ENCODE measurements at places on chromosomes 5 and 9.

- DNase-seq, result no peak
Observed at GRCh38 chr9:118533101-118533500, 828.9 kb downstream of the TLR4 start.

DNA sequence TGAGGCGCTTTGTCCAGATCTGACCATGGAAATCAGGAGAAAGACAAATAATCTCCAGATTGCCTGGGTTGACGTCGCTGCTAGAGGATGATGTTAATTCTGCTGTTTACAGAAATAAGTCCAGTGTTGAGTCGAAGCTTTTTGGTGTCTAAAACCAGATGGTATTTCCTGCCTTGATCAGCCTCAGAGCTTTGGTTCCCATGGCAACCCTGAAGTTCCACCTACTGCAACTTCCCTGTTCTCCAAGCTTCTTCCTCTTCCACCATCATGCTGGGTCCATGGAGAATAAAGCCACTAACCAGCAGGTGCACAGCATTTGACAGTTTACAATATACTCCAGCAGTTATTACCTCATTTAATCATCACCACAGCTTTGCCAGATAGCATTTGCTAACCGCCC is 18.0 kb upstream of the GABBR2 start:
- DNase-seq, result no peak

DNA sequence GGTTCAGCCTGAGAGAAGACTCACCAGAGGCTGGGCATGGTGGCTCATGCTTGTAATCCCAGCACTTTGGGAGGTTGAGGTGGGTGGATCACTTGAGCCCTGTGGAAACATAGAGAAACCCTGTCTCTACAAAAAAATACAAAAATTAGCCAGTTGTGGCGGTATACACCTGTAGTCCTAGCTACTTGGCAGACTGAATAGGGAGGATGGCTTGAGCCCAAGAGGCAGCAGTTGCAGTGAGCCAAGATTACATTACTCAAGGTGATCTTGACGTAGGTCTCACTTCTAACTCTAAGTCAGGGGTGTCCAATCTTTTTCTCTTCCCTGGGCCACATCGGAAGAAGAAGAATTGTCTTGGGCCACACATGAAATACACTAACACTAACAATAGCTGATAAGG is 16.2 kb upstream of the ATP6V1G1 start:
- DNase-seq, result no peak

DNA sequence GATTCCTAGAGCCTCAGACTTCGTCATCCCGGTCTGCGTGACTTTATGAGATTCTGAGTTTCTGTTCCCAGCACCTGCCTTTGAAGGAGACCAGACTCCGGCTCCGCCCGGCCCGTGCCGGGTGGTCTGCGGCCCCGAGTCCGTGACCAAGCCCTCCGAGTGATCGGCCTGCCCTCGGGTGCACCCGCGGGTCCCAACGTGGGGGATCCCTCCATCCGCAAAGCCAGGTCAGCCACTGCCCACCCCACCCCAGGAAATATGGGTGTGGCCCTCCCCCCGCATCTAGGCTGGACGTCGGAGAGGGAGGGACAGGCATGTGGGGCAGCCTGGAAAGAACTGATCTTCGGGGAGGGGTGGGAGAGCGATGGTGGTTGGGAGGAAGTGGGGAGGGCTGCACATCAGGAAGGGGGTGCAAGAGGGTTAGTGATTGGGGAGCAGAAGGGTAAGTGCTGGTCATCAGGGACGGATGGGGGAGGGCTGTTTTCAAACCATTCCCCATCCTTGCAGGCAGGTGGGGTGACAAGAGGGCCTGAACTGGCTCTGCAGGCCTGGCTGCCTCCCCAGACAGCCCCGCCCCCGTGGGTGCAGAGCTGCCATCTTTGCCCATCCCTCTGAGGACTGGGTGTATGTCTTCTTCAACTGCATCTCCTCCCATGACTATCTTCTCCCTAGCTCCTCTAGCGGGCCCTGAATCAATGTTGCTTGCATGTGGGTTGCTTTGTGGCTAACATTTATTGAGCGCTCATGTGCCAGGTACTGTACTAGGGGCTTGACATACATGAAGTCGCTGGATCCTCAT is 747 bp downstream of the LRSAM1 start:
- DNase-seq, result no peak

DNA sequence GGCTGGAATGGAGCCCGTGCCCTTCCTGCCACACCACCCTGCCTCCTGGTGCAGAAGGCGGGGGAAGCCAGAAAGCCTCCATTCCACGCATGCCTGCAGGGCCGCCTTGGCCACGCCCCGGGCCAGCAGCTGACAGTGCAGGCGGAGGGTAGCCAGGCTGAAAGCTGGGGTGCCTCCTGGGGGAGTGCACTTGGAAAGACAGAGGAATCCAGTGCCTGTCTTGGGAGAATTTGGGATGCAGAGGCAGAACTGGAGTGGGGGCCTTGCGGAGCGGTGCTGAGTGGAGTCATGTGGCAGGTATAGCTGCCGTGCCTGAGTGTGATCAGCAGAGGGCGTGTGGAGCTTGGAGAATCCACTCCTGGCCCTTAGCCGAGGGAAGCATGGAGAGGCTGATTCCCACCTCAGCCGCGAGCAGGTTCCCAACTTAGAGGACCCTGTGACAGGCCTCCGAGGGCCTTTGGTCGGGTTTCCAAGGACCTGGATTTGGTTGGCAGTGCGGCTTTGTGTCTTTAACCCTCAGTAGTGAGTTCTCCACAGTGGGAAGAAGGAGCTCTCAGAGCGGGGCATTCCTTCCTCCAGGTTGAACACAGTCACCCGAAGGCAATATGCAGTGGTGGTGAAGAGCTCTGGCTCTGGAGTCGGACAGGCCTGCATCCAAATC is 9.1 kb upstream of the URM1 start:
- DNase-seq, result no peak

- DNase-seq, result no peak
Observed at GRCh38 chr5:142674531-142675469, 11.1 kb downstream of the FGF1 start.

GRCh38 chr5:106675687-106676086 is 995.0 kb downstream of the EFNA5 start:
- no peak for DNase-seq

DNA sequence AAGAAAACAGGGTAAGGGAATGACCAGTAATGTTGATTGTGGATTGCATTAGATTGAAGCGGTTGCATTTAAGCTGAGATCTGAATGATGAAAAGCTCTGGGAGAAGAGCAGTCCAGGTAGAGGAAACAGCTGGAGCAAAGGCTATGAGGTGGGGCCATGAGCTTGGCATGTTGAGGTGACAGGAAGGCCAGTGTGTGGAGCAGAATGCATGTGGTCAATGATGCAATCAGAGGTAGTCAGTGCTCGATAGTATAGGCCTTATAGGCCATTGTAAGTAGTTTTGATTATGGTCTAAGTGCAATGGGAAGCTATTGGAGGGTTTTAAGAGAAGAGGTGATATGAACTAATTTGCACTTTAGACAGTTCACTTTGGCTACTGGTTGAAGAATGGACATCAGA is 270.4 kb downstream of the ARHGAP26 start:
- DNase-seq, result no peak

DNA sequence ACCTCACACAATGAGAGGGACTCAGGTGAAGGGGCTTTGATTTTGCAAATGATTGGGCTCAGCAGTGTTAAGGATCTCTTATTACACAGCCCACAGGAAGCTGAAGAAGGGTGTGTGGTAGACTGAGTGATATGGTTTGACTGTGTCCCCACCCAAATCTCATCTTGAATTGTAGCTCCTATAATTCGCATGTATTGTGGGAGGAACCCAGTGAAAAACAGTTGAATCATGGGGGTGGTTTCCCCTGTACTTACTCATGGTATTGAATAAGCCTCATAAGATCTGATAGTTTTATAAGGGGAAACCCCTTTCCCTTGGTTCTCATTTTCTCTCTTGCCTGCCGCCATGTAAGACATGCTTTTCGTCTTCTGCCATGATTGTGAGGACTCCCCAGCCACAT is 132.5 kb upstream of the FBXL7 start:
- DNase-seq, result no peak

- no peak for DNase-seq
Observed at GRCh38 chr5:141811287-141812155, 66.7 kb downstream of the PCDH1 start.

DNA sequence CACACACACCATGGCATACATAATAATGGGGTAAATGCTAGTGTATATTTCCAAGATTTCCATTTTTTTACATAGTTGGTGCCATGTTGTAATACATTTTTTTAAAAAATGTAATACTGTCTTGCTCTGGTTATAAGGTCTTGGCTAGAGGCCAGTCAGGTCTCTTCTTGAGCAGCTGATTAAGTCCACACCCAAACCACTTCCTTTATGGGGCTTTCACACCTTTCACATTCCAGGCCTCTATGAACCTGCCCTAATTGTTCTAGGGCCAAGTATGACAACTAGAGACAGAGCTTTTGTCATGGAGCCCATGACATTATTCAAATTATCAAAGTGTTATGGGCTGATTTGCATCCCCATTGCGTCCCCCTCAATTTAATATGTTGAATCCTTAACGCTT is 495.6 kb upstream of the CTNND2 start:
- no peak for DNase-seq
